Glomerular endothelial cell (primary cell): ENCODE measurements at places on chromosomes 7 and 10.

GRCh38 chr7:30173058-30173897 lies 38.5 kb downstream of the MTURN start:
- DNase-seq: no peak

- no peak for DNase-seq
Observed at GRCh38 chr7:129702761-129703338, 91.3 kb downstream of the NRF1 start.

- no peak for DNase-seq
Observed at GRCh38 chr7:87159538-87159937, 7.3 kb downstream of the DMTF1 start.

- DNase-seq: no peak
Observed at GRCh38 chr7:114630201-114630990, 215.8 kb downstream of the FOXP2 start.

DNA sequence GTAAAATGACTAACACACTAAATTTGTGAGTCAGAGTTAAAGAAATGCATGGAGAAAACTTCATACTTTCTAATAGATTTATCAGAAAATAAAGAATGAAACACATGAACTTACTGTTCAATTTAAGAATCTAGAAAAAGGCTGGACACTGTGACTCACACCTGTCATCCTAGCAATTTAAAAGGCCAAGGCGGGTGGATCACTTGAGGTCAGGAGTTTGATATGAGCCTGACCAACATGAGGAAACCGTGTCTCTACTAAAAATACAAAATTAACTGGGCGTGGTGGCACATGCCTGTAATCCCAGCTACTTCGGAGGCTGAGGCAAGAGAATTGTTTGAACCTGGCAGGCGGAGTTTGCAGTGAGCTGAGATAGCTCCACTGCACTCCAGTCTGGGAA lies 1106.2 kb upstream of the LRRN3 start:
- DNase-seq: no peak

GRCh38 chr10:124244256-124244877 lies 151.0 kb upstream of the CHST15 start:
- DNase-seq: no peak

- no peak for DNase-seq
Observed at GRCh38 chr10:6498771-6499170, 81.3 kb downstream of the PRKCQ start.

GRCh38 chr10:58920655-58921003 lies 255.8 kb upstream of the PHYHIPL start:
- no peak for DNase-seq

- no peak for DNase-seq
Observed at GRCh38 chr10:51685768-51686167, 13.6 kb downstream of the CSTF2T start.

DNA sequence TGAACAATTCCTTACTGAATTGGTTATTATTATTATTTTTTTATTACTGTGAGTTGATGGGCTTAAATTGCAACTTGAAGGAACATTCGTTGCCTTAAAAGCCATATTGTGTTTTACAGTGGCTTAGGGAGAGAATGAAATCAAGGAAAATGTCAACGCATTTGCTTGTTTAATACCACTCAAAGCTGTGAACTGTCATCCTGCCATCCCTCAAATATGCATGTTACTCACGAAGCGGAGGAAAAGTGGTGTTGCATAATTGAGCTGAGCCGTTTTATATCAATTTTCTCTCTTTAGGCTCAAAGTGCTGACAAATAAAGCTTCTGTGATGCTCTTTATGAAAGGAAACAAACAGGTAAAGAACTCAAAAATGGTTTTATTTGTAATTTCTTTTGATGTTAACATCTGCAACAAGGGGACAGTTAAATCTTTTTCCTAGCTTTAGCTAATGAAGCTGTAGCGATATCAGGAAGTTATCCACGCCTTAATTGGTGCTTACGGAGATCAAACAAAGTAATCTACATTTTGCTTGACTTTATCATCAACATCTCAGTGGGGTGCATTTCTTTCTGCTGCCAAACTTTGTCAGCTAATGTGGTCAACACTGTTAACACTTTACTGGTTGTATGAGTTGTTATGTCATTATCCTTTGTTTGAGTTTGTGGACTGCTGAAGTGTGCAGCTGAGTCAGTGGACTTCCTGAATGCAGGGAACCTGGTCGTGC lies 33.1 kb downstream of the GLRX3 start:
- no peak for DNase-seq

DNA sequence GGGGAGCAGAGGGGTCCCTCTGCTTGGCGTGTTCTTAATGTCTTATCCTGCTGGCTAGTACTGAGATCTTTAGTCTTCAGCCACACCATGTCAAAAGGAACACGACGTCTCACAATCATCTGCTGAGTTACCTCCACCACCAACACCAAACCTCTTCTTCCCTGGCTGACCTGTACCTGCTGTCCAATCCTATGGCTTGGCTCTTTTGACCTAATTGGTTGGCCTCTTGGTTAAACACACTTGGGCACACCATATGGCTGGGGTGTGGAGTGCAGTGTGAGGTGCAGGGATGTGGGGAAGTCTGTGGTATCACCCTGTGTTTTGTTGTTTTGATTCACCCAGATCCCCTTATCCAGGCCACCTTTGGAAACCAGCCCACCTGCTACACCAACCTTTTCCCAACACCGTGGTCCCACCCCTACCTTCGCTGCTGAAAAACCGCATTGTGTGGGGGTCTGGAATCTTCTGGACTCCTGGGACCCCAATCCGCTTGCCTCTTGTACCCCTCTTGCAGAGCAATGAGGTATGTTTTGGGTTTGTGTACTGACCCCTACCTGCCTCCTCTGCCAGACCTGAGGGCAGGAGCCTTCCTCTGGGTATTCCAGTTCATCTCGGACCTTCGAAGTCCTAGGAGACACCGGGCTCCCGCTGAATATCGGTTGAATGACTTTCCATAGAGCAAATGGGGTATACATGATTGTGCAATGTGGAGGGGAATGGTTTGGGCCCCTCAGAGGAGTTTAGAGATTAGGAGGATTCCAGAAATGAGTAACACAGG lies 2.8 kb upstream of the LBX1 start:
- no peak for DNase-seq

GRCh38 chr7:118152149-118152548 lies 31.8 kb upstream of the LSM8 start:
- no peak for DNase-seq
